ENCODE measurements at places on chromosomes 12 and 14. TPM values are rescaled to one million over a fixed set of nuclear protein-coding genes. Genes with fewer than 3 reads are reported as not detected.

The GPR68 gene
- polyA plus RNA-seq, result 0.22 TPM

The FBRSL1 gene
- 45.0 TPM for polyA plus RNA-seq

The SYT1 gene
- 0.50 TPM for polyA plus RNA-seq

The KRT71 gene
- not detected for polyA plus RNA-seq

The NELL2 gene
- polyA plus RNA-seq, result 3.3 TPM

The SIX4 gene
- 4.2 TPM for polyA plus RNA-seq

The CLEC12A gene
- polyA plus RNA-seq, result not detected

The HRK gene
- polyA plus RNA-seq, result 0.06 TPM

The DEGS2 gene
- polyA plus RNA-seq, result 1.3 TPM

The CLEC9A gene
- polyA plus RNA-seq, result not detected

The SYCP3 gene
- polyA plus RNA-seq, result 0.76 TPM

The RIPK3 gene
- 0.81 TPM for polyA plus RNA-seq

The KLHDC1 gene
- 4.1 TPM for polyA plus RNA-seq

The ABCD2 gene
- not detected for polyA plus RNA-seq

The PLXNC1 gene
- 2.9 TPM for polyA plus RNA-seq

The ANO2 gene
- not detected for polyA plus RNA-seq

The TECPR2 gene
- polyA plus RNA-seq, result 15.9 TPM

The HOXC6 gene
- polyA plus RNA-seq, result not detected

The RNASE2 gene
- polyA plus RNA-seq, result not detected

The BHLHE41 gene
- polyA plus RNA-seq, result 0.46 TPM

All from cardiac muscle cell (in vitro differentiated cells and primary cell).